Endothelial cell of umbilical vein (primary cell): ENCODE measurements at places on chromosomes 12 and 14. TPM values are rescaled to one million over a fixed set of nuclear protein-coding genes. Genes with fewer than 3 reads are reported as not detected.

Gene LRFN5
- total RNA-seq = not detected in 2 replicates

Gene KCNC2
- not detected in 2 replicates for total RNA-seq

Gene GDF11
- total RNA-seq = 18.7 and 19.8 TPM in 2 replicates

Gene FAM186B
- total RNA-seq = 0.21 and 0.33 TPM in 2 replicates

Gene ADAMTS20
- total RNA-seq = not detected in 2 replicates

Gene TSPAN9
- total RNA-seq = 55.1 and 66.8 TPM in 2 replicates

Gene GALNT8
- 0.09 TPM in 1 of 2 replicates, not detected in the other for total RNA-seq

Gene USP44
- total RNA-seq = 1.5 and 3.1 TPM in 2 replicates

Gene APOF
- not detected in 2 replicates for total RNA-seq

Gene AICDA
- not detected in 2 replicates for total RNA-seq

Gene NPFF
- not detected in 2 replicates for total RNA-seq

Gene MGST1
- 170 and 173 TPM in 2 replicates for total RNA-seq

Gene IFI27
- 72.0 and 126 TPM in 2 replicates for total RNA-seq

Gene RPL10L
- not detected in 2 replicates for total RNA-seq

Gene GDF3
- total RNA-seq = 4.1 and 5.0 TPM in 2 replicates

Gene RAD9B
- 0.15 TPM in 1 of 2 replicates, not detected in the other for total RNA-seq

Gene SDR9C7
- not detected in 2 replicates for total RNA-seq

Gene BDKRB2
- 0.39 and 0.77 TPM in 2 replicates for total RNA-seq

Gene SIX4
- total RNA-seq = 4.7 and 7.5 TPM in 2 replicates

Gene CIDEB
- 4.6 and 5.2 TPM in 2 replicates for total RNA-seq
